ENCODE measurements at places on chromosomes 5 and 9.

DNA sequence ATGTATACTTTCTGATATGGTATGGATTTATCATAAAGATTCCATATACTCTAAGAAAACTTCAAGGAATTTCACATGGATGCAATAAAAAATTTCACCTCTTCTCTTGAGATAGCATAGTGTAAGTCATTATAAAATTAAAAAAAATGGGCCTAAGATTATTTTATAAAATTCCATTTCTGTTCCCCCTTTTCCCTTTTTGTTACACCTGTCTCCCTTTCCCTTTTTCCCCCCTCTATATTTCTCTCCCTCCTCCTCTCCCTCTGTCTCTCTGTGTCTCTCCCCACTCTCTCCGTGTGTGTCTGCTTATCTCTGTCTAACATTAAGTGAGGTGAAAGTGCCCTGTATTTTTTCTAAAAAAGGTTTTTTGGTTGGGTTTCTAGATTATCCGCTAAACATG is 180.2 kb downstream of the NIPBL start:
- DNase-seq: no peak

GRCh38 chr5:174601946-174602345 is 122.4 kb upstream of the MSX2 start:
- DNase-seq: no peak

DNA sequence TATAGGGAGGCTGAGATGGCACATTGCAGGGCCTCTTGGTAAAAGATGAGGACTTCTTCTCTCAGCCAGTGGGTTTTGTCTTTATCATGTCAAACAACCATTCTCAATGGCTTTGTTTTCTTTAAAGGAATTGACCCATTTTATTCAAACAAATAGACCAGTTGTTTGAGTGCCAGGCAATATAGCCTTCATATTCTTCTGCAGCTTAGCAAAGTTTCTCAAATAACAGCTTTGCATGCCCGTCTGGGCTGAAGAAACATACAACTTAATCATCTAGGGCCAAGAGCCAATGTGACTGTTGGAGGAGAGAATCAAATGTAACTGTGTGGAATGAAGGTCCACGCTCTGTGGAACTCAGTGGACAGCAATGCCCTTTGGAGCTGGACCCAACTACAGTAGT is 57.4 kb upstream of the ADRA1B start:
- no peak for DNase-seq

DNA sequence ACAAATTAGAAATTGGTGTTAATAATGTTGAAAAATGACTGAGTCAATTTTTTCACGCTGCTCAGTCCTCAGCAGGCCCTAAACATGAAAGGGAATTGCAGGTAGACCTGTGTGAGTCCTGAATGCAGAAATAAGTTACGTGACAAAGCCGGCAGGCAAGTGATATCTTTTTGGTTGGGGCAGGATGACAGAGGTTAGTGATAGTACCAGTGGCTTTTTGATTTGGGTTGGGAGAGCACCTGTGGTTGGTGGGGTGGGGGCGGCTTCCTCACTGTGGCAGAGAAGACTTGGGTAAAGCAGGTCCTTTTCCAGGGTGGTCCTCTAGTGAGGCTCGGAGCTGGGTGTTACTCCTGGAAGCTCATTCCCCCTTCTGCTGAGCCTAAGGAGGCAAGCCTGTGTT is 164.7 kb downstream of the TMEM167A start:
- DNase-seq: no peak

DNA sequence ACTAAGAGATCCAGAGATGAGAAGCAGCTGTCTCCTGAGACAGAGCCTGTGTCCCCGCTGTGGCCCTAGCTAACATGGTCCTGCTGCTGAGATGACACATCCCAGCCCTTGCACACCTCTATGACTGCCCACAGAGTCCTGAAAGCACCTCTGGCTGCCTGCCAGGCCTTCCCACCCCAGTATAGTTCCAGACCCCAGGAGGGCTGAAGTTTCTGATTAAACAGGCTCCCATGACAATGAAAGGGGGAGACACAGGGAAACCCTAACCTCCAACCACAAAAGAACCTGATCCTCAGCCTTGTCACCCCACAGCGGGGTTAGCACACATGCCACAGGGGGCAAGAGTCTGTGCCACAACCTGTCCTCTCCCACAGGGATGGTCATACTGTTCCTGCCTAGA is 15.6 kb downstream of the CIZ1 start:
- DNase-seq: no peak

GRCh38 chr9:42388846-42389245 is 205.4 kb downstream of the SPATA31A6 start:
- no peak for DNase-seq

GRCh38 chr5:123810746-123811340 is 298.9 kb downstream of the CSNK1G3 start:
- no peak for DNase-seq

DNA sequence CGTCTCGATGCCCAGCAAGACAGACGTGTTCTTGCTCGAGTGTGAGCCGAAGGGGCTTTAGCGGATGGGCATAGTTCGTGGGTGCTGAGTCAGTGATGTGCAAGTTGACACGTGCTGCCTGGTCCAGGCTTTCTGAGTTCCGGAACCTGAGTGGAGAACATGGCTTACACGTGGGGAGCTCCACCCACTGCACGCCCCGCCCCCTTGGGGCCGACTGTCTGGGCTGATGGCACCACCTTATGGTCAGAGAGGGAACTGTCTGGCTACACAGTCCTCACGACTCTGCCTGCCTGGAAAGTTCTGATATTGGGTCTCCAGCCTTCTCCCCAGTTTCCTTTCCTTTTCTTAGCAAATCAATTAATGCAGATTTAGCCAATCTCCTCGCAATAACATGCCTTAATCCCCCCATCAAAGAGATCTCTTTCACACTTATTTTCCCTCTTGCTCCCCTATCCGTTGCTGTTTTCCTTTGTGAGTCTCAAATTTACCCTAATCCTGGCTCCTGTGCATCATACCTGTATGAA is 3.8 kb upstream of the STC2 start:
- no peak for DNase-seq

GRCh38 chr9:104961238-104961637 is 33.3 kb upstream of the ABCA1 start:
- DNase-seq: no peak

- no peak for DNase-seq
Measured at GRCh38 chr9:87596862-87597261, 99.2 kb downstream of the DAPK1 start.

DNA sequence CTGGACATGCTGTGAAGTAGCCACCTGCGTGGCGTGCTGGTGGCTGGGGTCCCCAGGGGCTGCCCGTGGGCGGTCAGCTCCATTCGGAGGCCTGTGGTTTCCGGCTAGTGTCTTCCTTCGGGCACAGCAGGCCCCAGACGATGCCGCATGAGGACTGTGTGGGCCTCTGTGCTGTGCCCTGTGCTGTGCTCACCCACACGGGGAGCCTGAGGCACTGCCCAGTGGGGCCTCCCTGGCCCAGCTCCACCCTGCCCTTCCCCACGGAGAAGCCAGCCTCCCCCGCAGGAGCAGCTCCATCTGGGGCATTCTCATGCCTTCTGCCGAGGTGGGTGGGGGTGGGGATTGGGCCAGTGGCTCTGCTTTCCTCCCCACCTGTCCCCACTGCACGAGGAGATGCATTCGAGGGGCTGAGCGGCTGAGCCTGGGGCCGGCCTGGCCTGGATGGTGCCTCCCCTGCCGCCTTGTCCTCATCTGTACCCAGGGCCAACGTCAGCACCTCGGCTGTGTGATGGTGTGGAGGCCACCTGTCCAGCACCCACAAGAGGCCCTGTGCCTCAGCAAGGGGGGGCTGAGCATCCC is 24.2 kb downstream of the RXRA start:
- no peak for DNase-seq

GRCh38 chr9:25397746-25398145 is 280.5 kb downstream of the TUSC1 start:
- DNase-seq: no peak

DNA sequence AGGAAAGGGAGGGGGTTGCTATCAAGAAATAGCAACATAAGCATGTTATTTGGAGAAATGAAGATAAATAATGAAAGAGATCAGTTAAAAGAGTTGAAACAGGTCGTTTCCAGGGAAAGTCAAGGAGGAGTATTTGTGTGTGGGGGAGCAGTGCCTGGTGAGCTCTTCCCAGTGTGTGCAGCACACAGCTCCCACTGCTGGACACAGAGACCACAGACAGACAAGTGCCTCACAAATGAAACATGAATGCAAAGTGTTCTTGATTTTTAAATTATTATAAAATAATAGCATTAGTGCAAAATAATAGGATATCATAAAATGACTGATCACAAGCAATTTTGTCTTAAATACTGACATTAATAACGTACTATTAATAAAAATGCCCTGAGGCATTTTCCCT is 40.8 kb downstream of the LIFR start:
- DNase-seq: no peak

DNA sequence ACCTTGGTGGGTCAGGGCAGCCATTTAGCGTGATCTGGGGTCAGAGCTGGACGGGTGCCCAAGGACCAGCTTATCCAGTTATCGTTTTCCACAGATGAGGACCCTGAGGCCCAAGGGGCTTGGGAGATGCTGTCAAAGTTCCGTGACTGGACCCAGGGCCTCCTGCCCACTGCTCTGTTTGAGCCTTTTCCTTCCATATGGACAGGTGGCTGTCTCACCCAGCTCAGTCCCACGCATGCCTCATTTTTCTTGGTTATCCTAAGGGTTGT is 56.5 kb downstream of the TRIP13 start:
- DNase-seq: no peak

GRCh38 chr9:5586391-5586802 is 42.5 kb upstream of the RIC1 start:
- DNase-seq: peak; percentile 31

GRCh38 chr9:92119586-92119985 is 4.4 kb upstream of the SPTLC1 start:
- DNase-seq: no peak

DNA sequence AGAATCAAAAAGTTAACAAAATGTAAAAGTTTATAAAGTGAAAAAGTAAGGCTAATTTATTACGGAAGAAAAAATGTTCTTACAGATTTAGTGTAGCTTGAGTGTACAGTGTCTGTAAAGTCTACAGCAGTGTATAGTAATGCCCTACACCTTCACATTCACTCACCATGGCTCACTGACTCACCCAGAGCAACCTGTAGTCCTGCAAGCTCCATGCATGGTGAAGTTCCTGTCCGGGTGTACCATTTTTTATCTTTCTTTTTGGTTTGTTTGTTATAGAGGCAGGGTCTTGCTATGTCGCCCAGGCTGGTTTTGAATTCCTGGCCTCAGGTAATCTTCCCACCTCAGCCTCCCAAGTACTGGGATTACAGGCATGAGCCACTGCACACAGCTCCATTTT is 93.6 kb downstream of the MED27 start:
- no peak for DNase-seq

DNA sequence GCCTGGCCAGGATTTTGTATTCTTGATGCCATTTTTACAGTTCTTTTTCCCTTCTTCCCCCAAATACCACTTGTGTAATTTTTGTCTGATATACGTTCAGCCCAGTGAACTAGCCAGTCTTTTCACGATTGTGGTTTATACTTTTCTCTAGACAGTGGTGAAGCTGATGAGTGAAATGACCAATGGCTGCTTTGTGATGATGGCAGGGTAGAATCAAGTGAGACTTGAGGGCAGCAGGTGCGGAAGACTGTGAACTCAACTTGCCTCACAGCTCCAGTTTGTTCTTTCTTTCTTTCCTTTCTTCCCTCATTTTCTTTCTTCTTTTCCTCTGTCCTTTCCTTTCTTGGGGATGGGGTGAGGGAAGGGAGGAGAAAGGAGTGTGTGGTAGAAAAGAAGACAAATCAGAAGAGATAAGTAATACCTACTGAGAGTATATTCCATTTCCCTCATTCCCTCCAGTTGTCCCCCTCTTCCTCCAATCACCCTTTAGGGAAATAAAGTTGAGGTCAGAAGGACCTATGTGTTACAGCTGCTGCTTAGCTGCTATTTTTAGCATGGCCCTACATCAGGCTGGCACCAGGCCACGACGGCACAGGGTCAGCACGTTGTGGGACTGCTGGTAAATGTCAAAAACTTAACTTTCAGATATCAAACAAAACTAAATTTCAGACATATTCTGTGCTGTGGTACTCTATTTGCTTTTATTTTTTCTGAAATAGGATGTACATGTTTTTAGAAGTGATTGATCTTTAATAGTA is 12.3 kb downstream of the ZSWIM6 start:
- no peak for DNase-seq

DNA sequence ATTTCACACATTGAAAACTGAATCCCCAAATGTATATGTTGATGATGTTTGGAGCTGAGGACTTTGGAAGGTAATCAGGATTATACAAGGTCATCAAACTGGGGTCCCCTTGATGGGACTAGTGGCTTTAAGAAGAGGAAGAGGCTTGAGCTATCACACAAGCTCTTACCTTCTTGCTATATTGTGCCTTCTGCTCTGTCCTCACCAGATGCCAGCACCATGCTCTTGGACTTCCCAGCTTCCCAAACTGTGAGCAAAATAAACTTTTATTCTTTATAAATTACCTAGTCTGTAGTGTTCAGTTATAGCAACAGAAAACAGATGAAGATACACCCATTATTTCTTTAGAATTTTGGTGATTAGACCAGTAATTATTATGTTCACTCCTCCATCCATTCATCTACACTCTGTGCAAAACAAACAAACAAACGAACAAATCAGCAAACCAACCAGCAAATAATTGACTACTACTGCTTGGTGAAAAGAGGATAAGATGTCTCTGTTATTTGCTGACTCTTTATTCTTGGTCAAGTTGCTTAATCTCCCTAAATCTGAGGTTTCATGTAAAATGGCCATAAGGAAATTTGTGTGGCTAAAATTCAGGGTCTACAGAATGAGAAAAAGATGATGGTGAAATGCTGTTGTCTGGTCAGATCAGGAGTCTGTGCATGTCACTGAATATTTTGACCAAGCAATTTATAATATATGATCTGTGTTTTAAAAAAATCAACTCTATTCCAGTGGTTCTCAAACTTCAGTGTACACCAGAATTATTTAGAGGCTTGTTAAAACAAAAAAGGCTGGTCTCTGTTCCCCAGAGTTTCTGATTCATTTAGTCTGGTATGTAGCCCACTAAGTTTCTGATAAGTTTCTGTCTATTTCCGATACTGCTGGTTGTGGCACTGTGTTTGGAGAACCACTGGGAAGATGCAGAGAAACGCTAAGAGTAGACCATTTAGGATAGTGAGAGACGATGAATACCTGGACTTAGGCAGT is 854.1 kb downstream of the MAT2B start:
- DNase-seq: no peak
